NCI-H1092 treated with DMSO at 0.1 percent for 48 hours (cell line): ENCODE measurements at places on chromosomes 1 and 21.

- DNase-seq, result no peak
Measured at GRCh38 chr1:214862421-214862820, 220.1 kb upstream of the KCNK2 start.

DNA sequence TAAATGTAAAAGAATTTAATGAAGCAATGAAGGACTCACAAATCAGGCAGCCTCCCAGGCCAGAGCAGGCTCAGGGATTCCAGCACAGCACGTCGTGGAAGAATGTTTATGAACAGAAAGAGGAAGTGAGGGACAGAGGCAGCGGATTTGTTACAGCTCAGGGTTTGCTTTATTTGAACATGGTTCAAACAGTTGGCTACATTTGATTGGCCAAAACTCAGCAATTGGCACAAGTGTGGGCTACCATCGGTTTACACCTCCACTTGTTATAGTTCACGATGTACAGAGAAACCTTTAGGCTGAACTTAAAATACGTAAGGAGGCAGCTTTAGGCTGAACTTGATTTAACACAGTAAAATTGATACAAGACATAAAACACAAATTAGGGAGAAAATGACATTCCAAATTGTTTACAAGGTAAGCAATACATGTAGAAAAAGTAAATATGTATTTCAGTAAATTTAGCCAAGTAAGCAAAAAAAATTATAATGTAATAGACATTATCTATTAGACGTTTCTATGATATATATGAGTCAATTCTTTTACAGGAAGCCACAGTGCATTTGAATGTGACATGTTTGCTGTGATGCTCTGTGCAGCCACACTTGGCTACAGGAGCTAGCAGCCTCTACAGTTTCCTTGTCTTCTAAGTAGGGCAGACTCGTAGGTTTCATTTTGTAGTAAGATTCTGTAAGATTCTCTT lies 126.5 kb downstream of the ADSS2 start:
- DNase-seq, result no peak

DNA sequence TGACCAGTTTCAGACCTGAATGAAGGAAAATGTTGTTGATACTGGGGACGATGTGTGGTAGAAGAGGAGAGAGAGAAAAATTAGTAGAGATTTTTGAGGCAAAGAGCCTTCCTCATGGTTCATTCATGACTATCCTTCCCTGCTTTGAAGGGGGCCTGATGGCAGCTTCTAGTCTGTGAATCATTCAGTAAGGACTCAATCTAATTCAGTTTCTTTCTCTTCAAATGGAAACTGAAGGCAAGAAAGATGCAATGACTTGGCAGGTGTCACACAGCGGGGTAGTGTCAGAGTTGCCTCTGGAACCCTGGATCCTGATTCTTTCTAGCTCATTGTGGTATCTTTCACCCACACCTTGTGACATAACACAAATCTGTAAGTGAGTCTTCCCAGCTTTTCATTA lies 14.9 kb upstream of the CD5L start:
- no peak for DNase-seq

DNA sequence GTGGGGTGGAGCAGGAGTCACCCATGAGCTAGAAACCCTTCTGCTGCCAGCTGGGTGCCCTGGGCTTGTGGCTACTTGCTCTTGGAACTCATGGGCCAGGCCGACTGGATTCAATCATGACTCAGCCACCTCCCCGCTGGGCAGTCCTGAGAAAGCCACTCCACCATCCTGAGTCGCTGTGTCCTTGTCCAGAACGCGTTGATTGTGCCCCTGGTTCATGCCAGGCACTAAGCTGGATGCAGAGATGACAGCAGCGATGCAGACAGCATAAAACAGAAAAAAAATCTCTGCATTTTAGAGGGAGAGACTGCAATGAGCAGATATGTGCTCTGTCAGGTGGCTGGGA lies 10.6 kb downstream of the PADI1 start:
- no peak for DNase-seq

GRCh38 chr21:32712043-32712442 lies 15.8 kb downstream of the SYNJ1 start:
- DNase-seq, result no peak

GRCh38 chr1:156060937-156061636 lies at the start of gene RAB25:
Gene RAB25 (plus strand): TSS chr1:156061160. CDS start chr1:156061401, 241 bp downstream.
- DNase-seq, result no peak

DNA sequence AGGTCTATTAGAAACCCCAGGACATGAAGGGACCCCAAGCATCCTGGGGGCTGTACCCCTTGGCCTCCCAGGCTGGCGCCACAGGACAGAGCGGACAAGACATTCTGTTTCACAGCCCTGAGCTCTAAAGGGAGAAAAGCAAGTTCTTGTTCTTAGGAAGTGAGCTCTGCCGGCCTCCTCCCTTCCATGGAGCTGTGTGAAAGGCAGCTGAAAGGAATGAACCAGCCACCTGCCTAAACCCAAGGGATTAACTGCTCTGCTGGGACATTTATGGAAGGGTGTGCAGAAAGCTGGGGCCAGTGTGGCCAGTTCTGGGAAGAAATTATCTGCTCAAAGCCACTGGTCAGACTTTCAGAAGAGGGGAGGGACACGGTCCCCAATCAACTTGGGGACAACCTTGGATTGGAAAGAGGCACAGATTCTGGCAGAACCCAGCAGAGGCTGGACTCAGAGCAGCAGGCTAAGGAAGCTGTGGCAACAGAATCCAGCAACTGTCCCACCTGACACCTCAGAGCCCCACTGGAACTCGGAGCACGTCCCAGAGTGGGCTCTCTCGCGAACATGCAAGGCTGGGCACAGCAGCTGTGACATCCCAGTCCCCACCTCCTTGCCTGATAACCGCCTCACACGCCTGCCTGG lies 2.1 kb downstream of the KLHL21 start:
- no peak for DNase-seq

DNA sequence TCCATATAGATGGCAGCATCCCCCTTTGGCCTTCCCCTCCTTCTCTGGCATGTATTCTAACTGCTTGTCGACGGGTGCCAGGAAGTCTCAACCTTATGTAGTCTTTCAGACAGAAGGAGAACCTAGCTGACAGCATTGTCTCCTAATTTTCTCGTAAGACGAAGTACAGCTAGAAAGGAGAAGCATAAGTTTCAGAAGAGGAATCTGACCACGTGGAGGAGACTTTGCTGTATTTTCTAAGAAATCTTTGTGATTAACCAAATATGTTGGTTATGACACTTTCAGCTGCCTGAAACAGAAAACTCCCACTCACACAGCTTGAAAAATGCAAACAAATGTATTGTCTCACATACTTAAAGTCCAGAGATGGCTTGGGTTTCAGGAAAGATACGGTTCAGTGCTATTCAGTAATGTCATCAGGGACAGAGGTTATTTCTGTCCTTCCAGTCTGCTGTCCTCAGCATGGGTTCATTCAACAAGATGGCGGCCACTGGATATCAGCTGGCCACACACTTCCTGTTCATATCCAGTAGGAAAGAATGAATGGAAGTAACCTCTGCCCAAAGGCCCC lies 109.5 kb upstream of the ZNF648 start:
- no peak for DNase-seq

- peak; percentile 90 for DNase-seq
Measured at GRCh38 chr1:16189921-16190621, 22.4 kb downstream of the ARHGEF19 start.

DNA sequence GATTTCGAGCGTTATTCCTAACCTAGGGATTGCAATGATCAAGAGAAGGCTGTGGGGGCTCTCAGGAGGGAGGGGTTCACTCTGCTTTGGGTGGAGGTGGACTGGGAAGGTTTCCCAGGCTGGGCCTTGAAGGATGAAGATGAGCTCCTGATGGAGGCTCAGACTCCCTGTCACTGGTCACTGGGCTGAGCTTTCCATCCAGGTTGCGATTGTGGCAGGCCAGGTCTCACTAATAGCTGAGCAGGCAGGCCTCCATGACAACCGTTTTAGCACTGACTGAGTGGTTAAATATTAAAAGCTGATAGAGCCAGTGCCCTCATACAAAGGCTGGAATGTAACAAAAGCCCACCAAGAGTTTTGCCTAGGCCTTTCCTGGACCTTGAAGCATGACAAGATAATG lies 36.2 kb upstream of the EFCAB14 start:
- DNase-seq, result no peak

- DNase-seq, result peak; percentile 43
Measured at GRCh38 chr1:88877382-88877825, 14.0 kb downstream of the GTF2B start.

DNA sequence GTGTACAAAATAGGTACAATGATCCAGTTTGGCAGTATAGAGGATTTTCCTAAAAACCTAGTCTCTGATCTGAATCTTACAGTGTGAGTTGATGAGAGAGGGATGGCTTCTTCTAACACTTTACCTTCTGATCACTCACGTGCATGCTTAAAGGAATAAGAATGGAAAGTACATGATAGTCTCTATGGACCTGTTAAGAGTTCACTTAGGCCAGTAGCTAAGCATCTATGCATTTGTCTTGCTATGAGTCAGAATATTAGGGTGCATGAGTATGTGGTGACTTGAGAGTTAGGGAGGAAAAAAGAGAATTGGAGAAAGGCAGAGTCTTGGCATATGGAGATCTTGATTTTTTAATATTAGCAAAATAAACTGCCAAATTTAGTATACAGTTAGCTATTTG lies 206.3 kb downstream of the COL11A1 start:
- DNase-seq, result no peak

DNA sequence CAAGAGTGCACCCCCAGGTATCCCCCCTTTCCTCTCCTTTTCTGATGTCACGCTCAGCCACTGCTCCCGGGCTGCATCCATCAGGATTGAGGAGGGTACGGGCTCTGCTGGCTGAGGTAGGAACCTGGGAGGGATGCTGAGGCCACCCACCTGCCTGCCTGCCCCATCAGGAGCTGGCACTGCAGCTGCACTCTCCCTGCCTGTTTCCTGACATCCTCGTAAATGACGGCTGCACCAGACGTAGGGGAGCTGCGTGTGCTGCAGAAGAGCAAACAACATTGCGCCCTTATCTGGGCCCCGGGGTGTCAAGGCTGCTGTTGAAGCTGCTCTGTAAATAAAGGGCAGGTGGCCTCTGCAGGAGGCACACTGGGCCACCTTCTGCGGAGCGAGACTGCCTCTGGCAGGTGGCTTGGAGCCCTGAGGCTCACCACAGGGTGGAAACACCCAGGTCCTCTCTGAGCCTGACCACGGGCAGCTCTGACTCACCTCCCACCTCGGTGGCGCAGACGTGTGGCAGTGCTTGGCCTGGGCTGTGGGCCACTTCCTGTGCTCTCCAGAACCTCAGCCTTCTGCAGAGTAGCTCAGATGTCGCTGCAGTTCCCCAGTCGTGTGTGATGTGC lies 30.9 kb downstream of the SNAP47 start:
- DNase-seq, result peak; percentile 95

DNA sequence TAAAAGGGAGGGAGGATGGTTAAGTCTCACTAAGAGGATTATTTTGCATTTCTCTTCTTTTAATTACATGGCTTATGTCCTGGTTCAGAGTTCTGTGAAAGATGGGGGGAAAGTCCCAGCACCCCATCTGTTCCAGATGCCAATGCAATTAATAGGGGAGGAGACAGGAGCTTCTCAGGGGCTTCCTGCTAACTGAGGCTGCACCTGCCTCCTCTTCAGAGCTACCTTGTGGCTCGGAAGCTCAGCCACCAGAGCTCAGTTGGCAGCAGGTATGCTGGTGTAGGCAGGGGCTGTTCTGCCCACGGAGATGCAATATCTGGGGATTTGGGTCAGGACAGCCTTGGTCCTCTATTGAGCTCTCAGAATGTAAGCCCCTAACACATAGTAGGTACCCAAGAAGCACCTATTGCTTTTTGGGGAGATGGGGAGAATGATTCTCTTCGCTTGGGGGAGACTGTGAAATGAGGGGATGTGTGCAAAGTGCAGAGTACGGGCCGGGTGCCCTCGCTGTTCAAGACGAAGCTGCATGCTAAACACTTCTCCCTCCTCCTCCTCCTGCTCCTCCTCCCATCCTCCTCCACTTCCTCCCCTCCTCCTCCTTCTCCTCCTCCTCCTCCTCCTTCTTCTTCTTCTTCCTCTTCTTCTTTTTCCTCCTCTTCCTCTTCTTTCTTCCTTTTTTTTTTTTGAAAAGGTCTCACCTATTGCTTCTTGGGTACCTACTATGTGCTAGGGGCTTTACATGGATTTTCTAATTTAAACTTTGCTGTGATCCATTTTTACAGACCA lies 279.0 kb downstream of the PTPRU start:
- DNase-seq, result no peak

GRCh38 chr1:164515711-164516331 lies 43.2 kb upstream of the PBX1 start:
- peak; percentile 10 for DNase-seq

- DNase-seq, result no peak
Measured at GRCh38 chr1:43716559-43717281, 9.4 kb downstream of the ST3GAL3 start.

DNA sequence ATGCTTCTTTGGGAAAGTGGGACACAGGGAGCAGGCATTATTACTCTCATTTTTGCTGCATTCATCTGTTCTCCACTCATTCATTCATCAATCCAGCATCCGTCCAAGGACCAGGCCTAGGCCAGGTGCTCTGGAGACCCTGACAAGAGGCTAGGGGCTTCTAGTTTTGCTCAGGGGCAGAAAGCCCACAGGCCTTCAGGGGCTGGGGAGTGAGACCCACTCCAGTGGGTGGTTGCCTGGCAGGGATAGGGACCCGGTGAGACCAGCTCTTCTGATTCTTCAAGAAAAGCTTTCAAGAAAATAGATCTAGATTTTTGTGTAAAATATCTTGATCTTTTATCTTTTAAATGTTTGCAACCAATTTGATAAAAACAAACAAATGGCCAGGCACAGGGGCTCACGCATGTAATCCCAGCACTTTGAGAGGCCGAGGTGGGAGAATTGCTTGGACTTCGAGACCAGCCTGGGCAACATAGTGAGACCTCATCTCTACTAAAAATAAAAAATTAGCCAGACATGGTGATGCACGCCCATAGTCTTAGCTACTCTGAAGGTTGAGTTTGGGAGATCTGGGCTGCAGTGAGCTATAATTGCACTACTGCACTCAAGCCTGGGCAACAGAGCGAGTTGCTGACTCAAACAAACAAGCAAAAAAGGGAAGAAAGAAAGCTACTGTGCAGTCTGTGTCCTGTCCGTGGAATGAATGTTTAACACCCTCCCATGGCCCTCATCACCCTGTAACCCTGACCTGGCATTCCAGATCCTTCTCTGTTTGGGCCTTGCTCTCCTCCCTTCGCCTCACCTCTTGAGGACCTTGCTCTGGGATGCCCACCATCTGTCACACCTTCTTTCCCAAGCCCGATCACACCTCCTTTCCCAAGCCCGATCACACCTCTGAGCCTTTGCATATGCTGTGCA lies 17.3 kb upstream of the LRP8 start:
- no peak for DNase-seq

DNA sequence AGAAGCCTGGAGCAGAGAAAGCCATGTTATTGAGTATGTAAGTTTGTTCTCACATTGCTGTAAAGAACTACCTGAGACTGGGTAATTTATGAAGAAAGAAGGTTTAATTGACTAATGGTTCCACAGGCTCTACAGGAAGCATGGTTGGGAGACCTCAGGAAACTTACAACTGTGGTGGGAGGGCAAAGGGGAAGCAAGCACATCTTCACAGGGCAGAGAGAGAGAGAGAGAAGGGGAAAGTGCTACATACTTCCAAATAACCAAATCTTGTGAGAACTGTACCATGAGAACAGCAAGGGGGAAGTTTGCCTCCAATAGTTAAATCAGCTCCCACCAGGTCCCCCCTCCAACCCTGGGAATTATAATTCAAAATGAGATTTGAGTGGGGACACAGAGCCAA lies 302.7 kb downstream of the ST6GALNAC3 start:
- DNase-seq, result no peak

GRCh38 chr1:234322979-234323378 lies 50.3 kb upstream of the COA6 start:
- no peak for DNase-seq
